ENCODE measurements at places on chromosomes 6 and 20.

DNA sequence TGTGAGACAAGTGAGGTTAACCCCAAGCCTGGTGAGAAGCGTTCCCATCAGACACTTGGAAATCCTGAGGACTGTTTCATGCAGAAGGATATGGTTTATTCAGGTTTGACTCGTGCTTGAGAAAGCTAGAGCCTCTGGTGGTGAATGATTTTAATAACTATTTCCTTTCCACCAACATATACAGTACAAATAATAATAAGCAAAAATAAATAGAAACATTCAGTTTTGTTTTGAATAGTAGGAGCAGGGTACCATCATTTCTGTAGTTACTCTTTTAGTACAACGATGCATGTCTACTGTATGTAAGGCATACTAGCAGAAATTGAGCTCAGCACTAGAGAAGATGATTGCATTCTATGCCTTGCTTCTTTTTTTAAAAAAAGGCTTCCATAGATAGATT lies 33.5 kb downstream of the PLG start:
- DNase-seq, result no peak

- DNase-seq, result no peak
Observed at GRCh38 chr6:40803897-40804702, 216.9 kb upstream of the LRFN2 start.

DNA sequence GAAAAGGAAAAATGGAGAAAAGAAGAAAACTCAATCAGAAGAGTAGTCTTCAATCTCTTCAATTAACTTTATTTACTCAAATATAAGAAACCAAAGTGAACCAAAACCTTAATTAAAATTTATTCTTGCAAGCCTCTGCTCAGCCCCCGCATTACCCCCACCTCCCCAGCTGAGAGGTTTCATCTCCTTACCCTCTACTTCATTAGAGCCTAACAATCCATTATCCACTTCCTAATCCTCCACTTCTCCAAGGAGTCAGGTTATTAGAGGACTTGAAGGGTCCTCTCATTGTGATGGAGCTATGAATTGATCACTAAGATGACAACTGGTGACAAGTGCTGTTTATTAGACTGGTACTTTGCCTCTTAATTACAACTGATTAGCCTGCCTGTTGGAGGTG lies 956.5 kb downstream of the TFAP2A start:
- DNase-seq, result no peak

- no peak for DNase-seq
Observed at GRCh38 chr6:125194941-125195340, 41.4 kb downstream of the TPD52L1 start.

DNA sequence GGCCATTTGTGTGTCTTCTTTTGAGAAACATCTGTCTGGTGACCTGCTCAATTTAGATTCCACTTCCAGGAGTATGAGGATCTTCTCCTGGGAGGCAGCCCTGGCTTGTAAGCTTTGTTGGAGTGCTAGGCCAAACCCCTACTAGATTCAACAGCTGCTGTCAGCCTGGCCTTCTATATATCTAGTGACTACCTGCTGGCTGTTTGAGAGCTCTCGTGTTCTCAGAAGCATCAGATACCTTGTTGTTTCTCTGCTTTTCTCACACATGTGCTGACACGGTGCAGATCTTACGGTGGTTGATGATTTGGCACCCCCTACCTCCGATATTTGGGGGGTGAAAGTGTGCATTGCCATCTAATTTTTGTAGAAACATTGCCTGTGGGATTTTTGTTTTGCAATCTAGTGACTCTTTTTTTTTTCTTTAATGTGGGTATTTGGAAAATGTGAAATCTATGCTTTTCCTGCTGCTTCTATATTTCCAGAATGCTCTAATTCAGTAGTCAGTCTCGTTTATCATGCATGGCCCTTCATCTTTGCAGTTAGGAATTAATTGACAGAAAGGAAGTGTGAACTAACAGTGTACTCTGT lies 4.7 kb downstream of the CCN2 start:
- no peak for DNase-seq

DNA sequence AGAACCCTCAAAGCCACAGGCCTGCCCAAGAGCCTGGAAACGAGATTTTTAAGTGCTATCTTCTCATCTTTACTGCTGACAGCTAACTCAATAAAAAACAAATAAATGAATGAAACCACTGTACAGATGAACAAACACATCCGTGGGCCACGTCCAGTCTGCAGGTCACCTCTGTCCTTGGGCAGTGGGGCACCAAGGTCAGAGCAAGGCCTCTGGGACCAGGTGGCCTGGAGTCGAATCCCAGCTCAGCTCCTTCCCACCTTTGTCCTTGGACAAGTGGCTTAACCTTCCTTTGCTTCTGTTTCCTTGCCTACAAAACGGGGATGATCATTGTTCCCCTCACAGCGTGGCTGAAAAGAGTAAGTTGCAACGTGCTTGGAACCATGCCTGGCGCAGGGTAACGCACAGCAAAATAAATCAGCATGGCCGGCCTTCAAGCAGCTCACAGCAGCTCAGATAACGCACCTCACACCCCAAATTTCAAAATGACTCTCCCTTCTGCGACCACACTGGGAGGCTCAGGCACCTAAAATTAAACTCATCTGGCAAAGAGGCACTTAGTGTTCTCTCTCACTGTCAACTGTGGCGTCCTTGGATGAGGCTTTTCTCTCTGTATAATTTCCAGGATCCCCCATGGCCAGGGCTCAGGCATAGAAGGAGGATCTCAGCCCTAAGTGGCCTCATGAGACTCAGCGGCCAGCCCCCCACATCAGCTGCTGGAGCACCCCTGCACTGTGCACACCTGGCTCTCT lies 35.7 kb downstream of the RRBP1 start:
- no peak for DNase-seq

DNA sequence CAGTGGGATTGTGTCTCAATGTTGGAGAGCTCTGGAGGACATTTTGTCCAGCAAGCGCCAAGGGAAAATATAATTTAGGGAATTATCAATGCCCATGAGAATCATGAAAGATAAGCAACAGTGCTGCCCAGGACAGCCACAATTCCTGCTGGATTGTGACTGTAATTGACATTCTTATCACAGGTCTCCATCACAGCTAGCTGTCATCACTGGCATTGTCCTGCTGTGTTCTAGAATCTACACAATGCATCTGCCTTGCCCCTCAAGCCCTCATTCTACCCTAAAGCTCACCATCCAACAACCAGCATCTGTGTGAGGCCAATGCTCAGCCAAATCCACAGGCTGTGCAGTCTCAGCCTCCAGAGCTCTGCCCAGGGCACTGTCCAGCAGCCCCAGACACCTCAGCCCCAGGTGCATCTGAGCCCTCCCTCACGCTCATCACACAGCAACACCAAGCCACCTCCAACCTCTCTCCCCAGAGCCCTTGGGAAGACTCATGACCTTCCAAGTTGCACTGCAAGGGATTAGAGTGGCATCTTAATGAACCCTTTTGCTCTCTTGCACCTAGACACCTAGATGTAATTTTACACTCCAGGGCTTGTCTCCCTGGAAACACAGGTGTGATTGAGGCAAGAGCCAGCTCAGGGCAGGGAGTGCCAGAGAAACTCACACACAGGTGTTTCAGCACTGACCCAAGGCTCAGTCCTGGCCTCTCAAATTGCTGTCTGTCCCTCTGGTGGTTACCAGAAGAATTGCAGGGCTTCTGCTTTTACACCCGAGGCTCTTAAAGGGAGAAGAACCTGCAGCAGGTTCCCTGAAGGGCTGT lies 85.2 kb upstream of the PHACTR3 start:
- peak; percentile 69 for DNase-seq
